Stimulated activated CD4-positive, alpha-beta T cell treated with anti-CD3 and anti-CD28 coated beads, Interleukin-12 subunit alpha, Interleukin-12 subunit beta, amount 100 ng/mL, for 4 hours (primary cell): ENCODE measurements at places on chromosomes 13 and 19.

DNA sequence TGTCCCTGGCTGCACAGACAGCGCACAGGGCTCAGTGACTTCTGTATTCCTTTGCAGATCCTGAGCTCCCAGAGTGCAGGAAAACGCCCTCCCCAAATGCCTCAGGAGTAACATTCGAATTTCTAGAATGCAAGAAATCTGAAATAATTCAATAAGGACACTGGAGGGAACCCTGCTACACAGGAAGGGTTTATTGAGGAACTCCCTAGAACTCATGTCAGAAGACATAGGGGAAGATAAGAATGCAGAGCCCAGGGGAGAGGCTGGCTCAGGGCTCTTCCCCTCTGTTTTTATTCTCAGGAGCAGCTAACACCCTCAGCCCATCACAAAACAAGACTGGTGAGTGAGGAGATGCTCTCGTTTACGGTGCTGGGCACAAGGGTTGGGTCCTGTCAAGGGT is 6.8 kb downstream of the LILRA1 start:
- no peak for DNase-seq

DNA sequence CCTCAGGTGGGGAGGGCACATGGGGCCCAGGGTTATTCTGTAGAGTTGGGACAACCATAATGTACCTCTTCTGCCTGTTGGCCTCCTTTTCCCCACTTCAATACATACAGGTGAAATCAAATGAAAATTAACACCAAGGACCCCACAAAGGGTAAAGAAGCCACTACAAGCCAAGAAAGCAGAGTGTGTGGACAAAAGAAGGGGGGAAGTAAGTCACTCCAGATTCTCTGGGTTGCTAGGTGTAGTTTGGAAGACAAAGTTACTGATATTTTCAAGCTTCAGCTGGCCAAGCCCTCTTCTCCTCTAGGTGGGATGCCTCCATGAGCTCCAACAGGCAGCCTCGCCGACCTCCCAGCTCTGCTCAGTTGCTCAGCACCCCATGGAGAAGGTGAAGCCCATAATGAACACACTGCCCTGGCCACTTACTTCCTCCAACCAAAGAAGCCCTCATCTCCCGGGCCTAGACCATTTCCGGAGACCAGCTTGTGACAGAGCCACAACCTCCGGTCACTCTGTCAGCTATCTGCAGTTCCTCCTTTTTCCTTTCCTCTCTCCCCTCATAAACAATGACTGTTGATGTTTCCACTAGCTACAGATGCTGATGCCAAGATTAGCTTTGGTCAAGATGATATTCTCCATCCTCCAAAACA is 66.8 kb upstream of the MED4 start:
- no peak for DNase-seq

GRCh38 chr13:110187641-110188161 is 119.3 kb downstream of the COL4A1 start:
- DNase-seq, result no peak

DNA sequence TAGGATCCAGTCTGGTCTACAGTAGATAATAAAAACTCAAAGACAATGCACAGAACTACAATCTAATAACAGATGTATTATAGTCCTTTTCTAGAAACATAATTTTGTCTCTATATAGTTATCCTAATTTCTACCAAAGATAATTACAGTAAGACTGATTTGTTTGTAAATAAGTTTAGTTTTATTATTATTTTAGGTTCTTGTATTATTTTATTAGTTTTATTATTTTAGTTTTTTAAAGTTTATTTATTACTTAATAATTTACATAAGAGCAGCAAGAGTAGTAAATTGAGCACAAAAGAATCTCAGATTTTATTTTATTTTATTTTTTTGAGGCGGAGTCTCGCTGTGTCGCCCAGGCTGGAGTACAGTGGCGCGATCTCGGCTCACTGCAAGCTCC is 22.3 kb upstream of the ZNF227 start:
- no peak for DNase-seq

GRCh38 chr13:24066405-24067295 is 93.9 kb upstream of the SPATA13 start:
- no peak for DNase-seq

DNA sequence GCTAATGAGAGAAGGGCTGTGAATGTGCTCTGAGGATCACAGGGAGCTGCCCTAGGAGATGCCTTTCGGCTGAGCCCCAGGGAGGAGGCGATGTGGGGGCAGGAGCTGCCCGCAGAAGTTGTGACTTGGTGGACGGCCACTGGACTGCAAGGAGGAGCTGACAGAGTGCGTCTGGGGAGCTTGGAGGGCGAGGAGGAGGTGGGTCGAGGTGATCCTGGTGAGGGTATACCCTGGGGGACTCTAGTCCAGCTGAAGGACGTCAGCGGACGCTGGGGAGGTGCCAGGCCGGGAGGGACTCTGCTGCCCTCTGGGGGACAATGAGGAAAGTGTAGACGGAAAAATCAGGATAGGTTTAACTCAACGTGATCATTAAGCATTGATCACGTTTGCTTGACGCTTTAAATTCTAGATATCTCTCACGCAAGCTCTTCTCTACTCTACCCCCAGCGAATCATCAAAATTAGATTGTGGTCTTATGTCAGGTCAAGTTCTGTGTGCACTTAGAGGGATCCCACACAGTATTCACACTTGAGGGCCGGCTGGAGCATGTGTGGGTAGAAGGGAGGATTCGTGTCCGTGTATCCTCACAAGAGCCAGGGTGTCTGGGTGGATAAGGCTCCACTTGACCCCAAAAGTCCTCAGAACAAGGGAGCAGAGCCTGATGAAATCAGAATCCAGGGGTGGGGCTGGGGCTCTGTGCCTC is 3.3 kb upstream of the CEACAM7 start:
- no peak for DNase-seq

- DNase-seq, result no peak
These were observed 14.8 kb downstream of the CEBPG start for GRCh38 chr19:33388231-33388724.

GRCh38 chr13:100059827-100060226 is 29.1 kb upstream of the PCCA start:
- no peak for DNase-seq

- DNase-seq, result no peak
These were observed 19.3 kb upstream of the CEACAM20 start for GRCh38 chr19:44548736-44549135.

DNA sequence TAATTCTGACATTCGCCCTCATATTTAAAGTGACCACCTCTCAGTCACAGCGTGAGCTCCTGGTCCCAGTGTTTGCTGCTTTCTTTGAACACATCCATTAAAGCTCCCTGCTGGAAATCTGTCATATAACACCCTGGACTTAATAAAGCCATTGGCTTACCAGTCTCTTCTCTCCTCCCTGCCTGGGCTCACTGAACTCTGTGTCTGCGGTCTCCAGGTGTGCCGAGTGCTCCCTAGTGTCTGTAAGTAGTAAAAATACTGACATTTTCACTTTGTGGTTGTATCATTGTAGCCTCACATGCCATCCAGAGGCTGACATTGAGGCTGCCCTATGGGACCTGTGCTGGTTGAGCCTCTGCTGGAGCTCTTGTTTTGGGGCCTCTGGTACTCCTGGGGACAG is 2.6 kb upstream of the PSG11 start:
- no peak for DNase-seq

DNA sequence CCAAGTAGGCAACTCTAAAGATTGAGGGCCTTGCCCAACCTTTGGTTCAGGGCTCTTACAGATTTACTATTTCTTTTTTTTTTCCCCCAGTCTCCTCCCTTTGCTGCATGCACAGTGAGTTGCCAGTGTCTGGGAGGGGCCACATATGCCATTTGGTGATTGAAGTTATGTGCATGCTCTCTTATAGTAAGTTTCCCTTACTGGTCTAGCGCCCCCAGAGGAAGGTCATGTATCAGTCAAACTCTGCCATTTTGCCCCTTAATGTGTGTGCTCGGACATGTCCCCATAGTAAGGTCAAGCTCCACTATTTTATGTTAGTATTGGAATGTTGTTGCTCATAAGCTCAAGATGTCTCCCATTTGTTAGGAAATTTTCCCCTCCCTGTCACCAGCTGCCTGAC is 1138.0 kb upstream of the SLC10A2 start:
- no peak for DNase-seq

GRCh38 chr13:97122381-97122996 is 99.6 kb upstream of the MBNL2 start:
- no peak for DNase-seq

GRCh38 chr19:51146751-51147150 is 4.7 kb downstream of the SIGLEC7 start:
- no peak for DNase-seq

DNA sequence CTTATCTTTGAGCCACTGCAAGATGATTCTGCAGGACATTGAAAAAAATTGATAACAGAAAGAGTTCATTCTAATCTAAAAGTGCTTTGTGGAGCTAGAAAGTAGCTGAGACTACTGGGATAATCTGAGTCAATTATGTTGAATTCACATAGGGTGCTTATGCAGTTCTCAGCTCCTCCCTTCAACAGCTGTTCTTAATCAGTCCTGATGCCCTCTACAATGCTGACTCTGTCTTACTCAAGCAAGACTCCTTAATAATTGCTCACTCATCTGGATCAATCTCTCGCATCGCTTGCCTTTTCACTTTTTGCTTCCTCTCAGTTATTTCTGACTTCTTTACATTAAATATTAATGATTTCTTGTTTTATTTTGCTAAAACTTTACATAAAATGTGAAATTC is 182.1 kb downstream of the PCDH17 start:
- no peak for DNase-seq

GRCh38 chr13:50227361-50227760 is 212.1 kb downstream of the KCNRG start:
- no peak for DNase-seq

DNA sequence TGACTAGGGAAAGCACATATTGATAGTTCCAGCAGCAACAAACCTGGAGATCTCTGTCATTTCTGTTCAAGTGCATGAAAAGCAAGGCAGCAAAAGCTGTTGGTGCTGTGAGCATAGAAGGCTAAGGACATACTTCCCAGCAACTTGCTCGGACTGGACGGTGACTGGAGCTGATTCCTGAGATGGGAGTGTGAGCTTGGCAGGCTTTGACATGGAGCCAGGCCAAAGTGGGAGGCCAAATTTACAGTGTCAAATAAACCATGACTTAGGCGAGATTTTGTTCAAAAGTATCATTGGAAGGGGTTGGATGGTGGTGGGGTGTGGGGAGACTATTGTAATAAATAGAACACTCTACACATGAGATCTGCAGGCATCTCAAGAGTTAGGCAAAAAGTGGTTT is 5.9 kb upstream of the ARGLU1 start:
- no peak for DNase-seq

DNA sequence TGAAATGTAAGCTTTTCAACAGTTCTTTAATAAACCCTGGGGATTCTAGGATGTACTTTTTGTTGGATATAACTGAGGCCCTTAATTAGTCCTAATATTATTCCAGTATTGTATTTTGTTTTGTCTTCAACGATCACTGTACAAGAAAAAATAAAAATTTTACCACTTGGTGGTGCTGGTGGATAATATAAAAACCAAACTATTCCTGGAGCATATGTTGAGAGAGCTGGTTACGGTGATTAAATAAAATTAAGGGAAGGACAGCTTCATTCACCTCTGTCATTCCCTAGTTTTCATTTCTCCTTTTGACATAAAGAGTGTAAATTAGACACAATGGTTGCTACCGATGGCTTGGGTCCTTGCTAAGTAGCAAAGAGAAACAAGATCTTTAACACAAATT is 598.6 kb upstream of the PCDH20 start:
- no peak for DNase-seq

DNA sequence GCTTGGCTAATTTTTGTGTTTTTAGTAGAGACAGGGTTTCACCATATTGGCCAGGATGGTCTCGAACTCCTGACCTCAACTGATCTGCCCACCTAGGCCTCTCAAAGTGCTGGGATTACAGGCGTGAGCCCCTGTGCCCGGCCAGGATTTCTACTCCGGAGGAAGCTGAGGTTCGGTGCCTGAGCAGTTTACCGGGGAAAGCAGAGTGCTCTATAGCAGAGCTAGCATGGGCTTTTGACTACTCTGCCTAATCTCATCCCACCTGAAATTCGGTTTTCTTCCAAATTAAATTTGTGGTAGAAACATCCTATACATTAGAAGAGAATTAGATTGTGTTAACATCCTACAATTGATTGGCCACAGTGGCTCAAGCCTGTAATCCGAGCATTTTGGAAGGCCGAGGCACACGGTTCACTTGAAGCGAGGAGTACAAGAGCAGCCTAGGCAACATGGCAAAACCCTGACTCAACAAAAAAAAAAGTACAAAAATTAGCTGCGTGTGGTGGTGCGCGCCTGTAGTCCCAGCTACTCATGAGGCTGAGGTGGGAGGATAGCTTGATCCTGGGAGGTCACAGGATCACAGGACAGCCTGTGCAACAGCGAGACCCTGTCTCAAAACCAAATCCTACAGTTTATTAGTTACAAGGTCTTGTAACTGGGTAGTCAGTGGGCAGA is 1.6 kb downstream of the RPL13A start:
- DNase-seq, result no peak

DNA sequence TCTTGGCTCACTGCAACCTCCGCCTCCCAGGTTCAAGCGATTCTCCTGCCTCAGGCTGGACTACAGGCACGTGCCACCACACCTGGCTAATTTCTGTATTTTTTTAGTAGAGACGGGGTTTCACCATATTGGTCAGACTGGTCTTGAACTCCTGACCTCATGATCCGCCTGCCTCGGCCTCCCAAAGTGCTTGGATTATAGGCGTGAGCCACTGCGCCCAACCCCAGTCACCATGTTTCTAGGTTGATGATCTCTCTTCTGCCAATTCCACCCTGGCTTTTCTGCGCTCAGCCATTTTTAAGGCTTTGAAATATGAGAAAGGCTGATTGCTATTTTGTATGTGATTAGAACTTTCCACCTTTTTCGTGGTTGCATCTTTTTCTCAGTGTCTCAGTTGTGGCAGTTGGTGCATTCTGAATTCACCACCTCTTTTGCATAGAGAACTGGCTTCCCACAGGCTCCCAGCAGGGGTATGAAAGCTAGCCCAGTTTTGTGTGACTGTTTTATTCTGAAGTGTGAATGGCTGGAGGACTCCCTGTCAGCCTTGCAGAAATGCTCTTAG is 15.5 kb downstream of the CEACAM1 start:
- DNase-seq, result no peak

GRCh38 chr19:32041681-32042292 is 303.6 kb upstream of the ZNF507 start:
- DNase-seq, result peak; percentile 5

DNA sequence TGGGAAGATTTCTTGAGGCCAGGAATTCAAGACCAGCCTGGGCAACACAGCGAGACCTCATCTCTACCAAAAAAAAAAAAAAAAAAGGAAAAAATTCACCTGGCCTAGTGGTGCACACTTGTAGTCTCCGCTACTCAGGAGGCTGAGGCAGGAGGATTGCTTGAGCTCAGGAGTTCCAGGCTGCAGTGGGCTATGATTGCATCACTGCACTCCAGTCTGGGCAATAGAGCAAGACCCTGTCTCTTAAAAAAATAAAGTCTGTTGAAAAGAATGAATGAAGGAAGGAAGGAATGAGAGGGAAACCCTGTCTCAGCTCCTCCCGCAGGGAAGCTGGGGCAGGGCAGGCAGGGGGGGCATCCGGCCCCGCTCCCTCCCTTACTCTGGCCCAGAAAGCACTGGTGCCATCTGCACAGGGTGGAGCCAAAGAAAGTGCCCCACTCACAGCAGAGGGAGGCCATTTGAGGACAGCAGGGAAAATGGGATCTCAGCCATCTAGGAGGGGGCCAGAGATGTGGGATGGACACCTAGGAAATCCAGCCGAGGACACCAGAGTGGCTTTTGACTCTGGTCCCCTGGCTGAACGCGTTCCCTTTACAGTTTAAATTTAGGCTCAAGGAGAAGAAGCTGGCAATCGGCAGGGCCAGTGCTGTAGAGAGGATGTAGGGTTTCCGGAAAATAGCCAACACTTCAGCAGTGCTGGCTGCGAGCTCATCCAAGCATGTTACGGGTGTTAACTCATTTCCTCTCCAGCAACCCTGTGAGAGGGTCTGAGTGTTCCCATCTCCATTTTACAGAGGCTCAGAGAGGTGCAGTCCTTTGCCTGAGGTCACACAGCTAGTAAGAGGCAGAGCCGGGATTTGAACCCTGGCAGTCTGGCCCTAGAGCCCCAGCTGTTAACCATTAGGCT is 3.6 kb upstream of the HPN start:
- DNase-seq, result no peak
